ENCODE measurements at places on chromosomes 7 and 10. TPM values are rescaled to one million over a fixed set of nuclear protein-coding genes. Genes with fewer than 3 reads are reported as not detected.

Gene GRID2IP
- total RNA-seq, result 0.12 TPM

Gene NOS3
- total RNA-seq, result 3.1 TPM

Gene CFAP46
- total RNA-seq, result 0.64 TPM

Gene GCK
- not detected for total RNA-seq

Gene ITGB8
- total RNA-seq, result 16.3 TPM

All from esophagus mucosa (tissue), 1 donor.